Fibroblast of skin of left quadriceps (primary cell): ENCODE measurements at places on chromosomes 6 and 20.

GRCh38 chr6:109769213-109769612, 78.1 kb downstream of the FIG4 start:
- no peak for DNase-seq

DNA sequence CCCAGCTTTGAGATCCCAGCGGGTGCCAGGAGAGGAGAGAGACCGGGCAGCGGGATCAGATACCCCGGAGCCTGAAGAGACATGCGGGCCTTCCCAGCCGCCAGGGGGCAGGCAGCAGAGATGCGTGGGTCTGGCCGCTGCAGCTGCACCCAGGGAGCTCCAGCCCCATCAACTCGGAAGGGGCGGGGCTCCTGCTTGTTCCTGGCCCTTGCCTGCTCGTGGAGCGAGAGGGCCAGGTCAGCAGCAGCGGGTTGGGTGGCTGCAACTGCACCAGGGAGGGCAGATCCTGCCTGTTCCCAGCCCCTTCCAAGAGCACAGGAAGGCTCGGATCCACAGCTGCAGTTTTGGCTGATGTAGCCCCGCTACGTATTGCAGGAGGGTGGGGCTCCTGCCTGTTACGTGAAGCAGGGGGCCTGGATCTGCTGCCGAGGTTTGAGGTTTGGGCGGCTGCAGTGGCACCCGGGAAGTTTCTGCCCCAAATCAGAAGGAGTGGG, 532.8 kb downstream of the RFPL4B start:
- no peak for DNase-seq

GRCh38 chr6:113882336-113883022, 25.3 kb downstream of the MARCKS start:
- no peak for DNase-seq

DNA sequence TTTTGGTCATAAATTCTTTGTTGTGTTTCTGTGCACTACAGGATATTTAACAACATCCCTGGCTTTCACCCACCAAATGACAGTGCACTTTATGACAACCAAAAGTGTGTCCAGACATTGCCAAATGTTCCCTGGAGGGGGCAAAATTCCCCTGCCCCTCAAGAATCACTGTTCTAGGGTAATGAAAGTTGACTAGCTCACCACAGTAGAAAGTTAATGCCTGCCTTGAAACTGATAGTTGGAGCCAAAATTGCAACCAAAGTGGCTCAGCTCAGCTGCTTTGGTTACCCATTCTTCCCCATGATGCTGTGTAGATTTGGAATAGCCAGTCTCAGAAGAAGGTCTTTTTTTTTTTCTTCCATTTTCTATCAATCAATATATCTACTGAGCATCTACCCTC, 150.6 kb downstream of the RALGAPA2 start:
- DNase-seq = no peak
